Activated CD8-positive, alpha-beta T cell treated with anti-CD3 and anti-CD28 coated beads, Interleukin-2, amount 10 ng/mL, durations not matched to agents 7 days and 5 days (primary cell): ENCODE measurements at places on chromosomes 5 and 9. TPM values are rescaled to one million over a fixed set of nuclear protein-coding genes. Genes with fewer than 3 reads are reported as not detected.

DNA sequence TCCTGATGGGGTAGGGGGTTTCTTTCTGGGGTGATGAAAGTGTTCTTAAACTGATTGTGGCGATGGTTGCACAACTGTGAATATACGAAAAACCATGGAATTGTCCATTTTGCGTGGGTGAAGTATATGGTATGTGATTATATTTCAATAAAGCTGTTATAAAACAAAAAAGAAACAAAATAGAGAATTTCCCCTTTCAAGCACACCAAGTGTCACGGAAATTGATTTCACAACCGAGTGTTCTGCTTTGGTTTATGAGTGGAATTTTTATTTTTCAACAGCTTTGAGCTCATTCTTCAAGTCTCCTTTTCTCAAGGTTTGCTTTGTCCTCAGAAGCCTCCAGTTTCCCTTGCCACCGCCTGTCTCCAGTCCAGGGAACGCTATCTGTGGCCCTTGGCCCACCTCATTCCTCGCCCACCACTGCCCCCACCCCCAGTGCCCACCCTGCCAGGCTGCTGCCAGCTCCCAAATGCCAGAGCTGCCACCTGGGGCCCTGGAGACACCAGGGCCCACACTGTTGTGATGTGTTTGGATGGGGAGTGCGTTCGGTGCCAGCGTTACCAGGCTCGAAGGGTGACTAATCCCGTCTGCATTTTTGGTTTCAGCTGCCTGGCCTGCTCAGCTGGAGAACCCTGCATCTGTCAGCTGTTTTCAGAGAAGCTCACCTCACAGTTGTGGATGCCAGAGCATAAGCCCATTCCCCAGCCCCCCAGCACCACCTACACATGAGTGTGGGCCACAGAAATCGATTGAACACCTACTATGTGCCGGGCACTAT lies 30.4 kb downstream of the DUSP1 start:
- DNase-seq = no peak
- H3K27me3 ChIP-seq = no peaks in the 10 kb centered on the region
- peaks cover 2% of the 10 kb centered on the region for H3K4me1 ChIP-seq
- no peak overlapping the region for H3K4me3 ChIP-seq
- H3K27ac ChIP-seq = no peak overlapping the region
- H3K36me3 ChIP-seq = no peaks in the 10 kb centered on the region

GRCh38 chr5:140148508-140148907 lies 22.8 kb downstream of the IGIP start:
- H3K4me1 ChIP-seq = peaks cover 14% of the 10 kb centered on the region
- DNase-seq = no peak
- no peaks in the 10 kb centered on the region for H3K36me3 ChIP-seq
- peaks cover 28% of the 10 kb centered on the region for H3K27me3 ChIP-seq
- no peak overlapping the region for H3K4me3 ChIP-seq

C6 gene
- total RNA-seq = not detected

COL23A1 gene
- 0.63 TPM for total RNA-seq

DNA sequence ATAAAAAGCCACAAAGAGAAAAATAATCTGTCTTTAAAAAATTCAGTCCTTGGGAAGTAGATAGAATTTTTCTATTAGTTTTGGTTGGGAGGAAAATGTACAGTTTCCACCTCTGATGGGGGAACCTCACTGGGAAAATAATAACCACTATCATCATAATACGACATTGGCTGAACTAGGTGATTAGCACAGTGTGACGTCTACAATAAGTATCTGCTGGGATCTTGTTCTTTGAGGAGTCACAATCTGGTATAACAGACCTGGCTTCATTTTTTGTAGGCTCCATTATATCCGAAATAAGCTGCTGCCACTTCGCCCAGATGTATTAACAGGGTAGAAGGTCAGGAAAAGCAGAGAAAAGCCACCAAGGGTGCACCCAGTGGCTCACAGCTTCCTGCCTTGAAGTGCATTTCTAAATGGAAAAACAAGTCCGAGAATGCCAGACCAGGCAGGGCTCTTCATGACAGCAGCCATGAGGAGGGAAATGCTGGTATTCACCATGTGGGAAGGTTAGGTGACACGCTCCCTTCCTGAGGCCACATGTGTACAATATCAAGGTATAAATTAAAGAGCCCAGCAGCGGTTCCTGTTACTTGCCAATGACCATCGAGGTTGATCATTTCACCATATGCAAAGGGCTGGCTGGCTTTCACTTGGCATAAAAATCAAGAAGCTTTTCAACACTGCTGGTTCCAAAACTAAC lies 152.8 kb downstream of the PRELID2 start:
- H3K27ac ChIP-seq = no peak overlapping the region
- H3K4me1 ChIP-seq = no peaks in the 10 kb centered on the region
- H3K36me3 ChIP-seq = no peaks in the 10 kb centered on the region
- H3K4me3 ChIP-seq = no peak overlapping the region
- DNase-seq = no peak

DNA sequence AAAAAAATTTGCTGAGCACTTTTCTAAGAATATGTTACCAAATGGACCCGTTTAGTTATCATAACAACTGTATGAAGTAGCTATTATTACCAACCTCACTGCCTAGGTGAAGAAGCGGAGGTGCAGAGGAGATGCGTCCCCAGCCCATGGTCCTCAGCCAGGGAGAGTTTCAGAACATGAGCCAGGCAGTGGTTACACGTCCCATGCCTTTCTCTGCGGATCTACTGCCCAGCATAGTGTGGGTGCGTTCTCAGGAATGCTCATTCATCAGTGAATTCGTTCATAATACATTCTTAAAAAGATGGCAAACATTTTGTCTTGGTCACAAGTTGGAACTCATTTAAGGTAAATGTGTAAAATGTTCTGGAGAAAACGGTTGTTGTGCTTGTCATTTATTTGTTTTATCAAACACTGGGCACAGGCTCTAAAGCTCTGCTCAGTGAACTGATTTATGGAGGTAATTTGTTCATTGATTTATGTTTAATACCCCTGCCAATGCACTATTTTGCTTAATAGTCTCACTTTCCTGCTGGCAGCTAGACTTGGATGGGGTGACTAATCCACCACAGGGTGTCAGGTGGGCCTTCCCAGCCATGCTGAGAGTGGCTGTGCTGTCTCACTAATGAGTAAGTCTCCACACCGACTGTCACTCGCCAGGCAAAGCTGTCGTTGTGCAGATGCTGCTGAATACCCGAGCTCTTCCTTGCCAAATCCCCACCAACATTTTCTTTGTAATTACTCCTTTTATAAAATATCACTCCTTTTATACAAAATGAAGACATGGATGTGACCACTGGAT lies 248.8 kb downstream of the TENT4A start:
- no peak for DNase-seq
- H3K36me3 ChIP-seq = no peaks in the 10 kb centered on the region
- H3K4me1 ChIP-seq = no peaks in the 10 kb centered on the region
- H3K27me3 ChIP-seq = no peaks in the 10 kb centered on the region
- H3K27ac ChIP-seq = no peak overlapping the region
- no peak overlapping the region for H3K4me3 ChIP-seq

DNA sequence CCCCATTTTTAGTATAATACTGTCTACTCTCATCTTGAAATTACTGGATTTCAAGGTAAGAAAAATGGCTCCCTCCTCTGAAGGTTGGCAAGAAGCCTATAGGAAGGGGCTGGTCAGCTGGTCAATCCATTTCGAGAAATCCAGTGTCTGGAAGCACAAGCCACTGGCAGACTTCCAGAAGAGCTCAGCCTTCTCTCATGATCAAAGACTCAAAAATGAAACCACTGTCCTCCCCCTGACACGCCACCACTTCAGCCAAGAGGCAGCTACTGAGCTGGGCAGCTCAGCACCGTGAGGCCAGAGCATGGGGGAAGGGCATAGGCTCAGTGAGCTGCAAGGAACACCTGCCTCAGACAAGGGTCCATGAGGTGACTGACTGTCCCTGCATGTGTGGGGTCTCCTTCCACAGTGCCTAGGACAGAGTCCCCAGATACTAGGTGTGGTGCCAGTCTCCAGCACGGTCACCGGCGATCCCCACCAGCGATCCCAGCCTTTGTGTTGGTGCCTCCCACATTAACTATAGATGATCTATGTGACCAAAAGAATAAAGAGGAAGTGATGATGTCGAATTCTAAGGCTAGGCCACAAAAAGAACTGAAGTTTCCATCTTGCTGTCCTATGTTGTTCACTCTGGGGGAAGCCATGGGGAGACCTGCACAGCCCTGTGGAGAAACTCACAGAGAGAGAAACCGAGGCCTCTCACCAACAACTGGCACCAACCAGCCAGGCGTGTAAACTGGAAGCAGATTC lies 100.1 kb upstream of the LRRTM2 start:
- peaks cover 42% of the 10 kb centered on the region for H3K4me1 ChIP-seq
- peaks cover 6% of the 10 kb centered on the region for H3K36me3 ChIP-seq
- H3K4me3 ChIP-seq = no peak overlapping the region
- DNase-seq = no peak
- H3K27ac ChIP-seq = no peak overlapping the region

DNA sequence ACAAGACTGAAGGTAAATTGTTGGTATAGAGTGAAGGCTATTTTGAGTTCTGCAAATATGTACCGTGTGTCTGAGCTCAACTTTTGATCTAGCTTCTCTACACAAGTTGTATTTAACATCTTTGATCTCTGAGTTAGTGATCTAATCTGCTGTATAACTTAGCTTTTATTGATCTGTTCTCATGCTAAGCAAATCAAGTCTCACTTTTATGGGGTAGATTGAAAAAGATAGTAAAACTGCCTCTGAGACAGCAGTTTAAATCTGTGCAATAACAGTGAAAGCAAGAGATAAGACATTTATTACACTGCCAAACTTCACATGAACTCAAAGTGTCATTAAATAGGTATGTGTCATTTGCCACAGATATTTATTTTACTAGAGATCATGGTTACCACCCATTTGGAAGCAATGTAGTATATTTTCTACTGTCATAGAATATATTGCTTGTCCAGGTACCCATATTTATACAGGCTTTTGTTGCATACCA lies 477.3 kb downstream of the ISL1 start:
- no peaks in the 10 kb centered on the region for H3K27me3 ChIP-seq
- no peak overlapping the region for H3K4me3 ChIP-seq
- H3K36me3 ChIP-seq = no peaks in the 10 kb centered on the region

GRCh38 chr5:33997331-33997983 lies 10.4 kb downstream of the AMACR start:
- DNase-seq = peak; percentile 55
- H3K4me3 ChIP-seq = no peak overlapping the region
- no peak overlapping the region for H3K27ac ChIP-seq
- no peaks in the 10 kb centered on the region for H3K27me3 ChIP-seq

DNA sequence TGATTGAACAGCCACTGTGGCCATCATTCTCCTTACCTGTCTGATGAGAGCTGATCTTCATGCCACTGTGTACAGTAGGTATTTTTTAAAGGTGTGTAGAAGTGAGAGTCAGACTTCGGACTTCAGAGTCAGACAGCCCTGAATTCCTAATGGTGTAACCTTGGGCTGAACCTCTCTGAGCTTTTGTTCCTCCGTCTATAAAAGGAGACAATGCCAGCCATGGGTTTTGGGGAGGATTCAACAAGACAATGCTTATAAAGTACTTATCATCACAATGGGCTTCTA lies 18.7 kb downstream of the GSN start:
- H3K4me3 ChIP-seq = no peak overlapping the region
- DNase-seq = no peak

GBGT1 gene
- total RNA-seq = 4.1 TPM

FRRS1L gene
- not detected for total RNA-seq

- no peak overlapping the region for H3K27ac ChIP-seq
- H3K36me3 ChIP-seq = peaks cover 65% of the 10 kb centered on the region
- no peak overlapping the region for H3K4me3 ChIP-seq
- no peaks in the 10 kb centered on the region for H3K27me3 ChIP-seq
- DNase-seq = no peak
These were observed 80.4 kb downstream of the RGS3 start for GRCh38 chr9:113543982-113544303.

- peaks cover 25% of the 10 kb centered on the region for H3K36me3 ChIP-seq
- no peaks in the 10 kb centered on the region for H3K27me3 ChIP-seq
- no peak overlapping the region for H3K27ac ChIP-seq
- H3K4me1 ChIP-seq = peaks cover 5% of the 10 kb centered on the region
These were observed 128.5 kb downstream of the VPS13A start for GRCh38 chr9:77305622-77306400.

GRCh38 chr9:135249191-135249590 lies 161.7 kb downstream of the OLFM1 start:
- no peaks in the 10 kb centered on the region for H3K4me1 ChIP-seq
- no peak overlapping the region for H3K4me3 ChIP-seq
- H3K27me3 ChIP-seq = no peaks in the 10 kb centered on the region
- H3K36me3 ChIP-seq = no peaks in the 10 kb centered on the region
- H3K27ac ChIP-seq = no peak overlapping the region
